ENCODE measurements at places on chromosomes 6 and 20.
A peak's percentile ranks its signal among the peaks of the same experiment; 100 is the strongest.

- DNase-seq, result no peak
These were observed 71.9 kb downstream of the KIF16B start for GRCh38 chr20:16501301-16501700.

DNA sequence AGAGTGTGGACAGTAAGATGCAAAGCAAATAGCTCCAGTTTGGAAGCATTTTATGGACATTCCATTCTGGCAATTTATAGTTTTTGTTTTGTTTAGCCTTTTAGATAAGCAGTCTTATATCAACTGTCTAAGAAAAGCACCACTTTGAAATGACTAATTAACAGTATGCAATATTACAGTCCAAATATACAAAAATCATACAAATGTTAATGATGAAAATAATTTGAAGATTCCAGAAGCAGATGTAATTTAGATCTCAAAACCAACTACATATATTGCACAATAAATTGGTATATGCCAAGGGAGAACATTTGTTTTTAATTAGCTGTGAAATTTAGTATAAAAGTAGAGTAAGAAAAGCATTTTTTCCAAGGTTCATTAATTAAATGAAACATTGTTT, 158.8 kb downstream of the KIF6 start:
- DNase-seq, result no peak

- DNase-seq, result no peak
These were observed 10.3 kb downstream of the CLDN20 start for GRCh38 chr6:155274106-155274505.

DNA sequence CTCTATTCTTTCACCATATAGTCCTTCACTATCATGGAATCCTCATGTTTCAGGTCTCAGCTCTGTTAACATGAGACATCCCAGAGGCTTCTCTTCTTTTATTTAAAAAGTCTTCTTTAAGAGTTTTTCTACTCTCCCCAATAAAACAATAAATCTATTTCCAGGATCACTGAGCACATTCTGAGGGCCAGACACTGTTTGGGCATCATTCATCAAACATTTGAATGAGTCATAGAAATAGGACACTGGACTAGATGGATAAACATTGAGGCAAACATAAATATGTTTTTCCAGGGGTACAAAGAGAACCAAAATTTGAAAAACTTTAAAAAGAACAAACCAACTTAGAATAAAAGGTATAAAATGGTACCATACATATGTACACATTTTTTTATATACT, 554.4 kb downstream of the KIF16B start:
- DNase-seq, result no peak

- DNase-seq, result peak; percentile 79
These were observed 1.9 kb downstream of the PPP1R18 start for GRCh38 chr6:30684386-30685156.

DNA sequence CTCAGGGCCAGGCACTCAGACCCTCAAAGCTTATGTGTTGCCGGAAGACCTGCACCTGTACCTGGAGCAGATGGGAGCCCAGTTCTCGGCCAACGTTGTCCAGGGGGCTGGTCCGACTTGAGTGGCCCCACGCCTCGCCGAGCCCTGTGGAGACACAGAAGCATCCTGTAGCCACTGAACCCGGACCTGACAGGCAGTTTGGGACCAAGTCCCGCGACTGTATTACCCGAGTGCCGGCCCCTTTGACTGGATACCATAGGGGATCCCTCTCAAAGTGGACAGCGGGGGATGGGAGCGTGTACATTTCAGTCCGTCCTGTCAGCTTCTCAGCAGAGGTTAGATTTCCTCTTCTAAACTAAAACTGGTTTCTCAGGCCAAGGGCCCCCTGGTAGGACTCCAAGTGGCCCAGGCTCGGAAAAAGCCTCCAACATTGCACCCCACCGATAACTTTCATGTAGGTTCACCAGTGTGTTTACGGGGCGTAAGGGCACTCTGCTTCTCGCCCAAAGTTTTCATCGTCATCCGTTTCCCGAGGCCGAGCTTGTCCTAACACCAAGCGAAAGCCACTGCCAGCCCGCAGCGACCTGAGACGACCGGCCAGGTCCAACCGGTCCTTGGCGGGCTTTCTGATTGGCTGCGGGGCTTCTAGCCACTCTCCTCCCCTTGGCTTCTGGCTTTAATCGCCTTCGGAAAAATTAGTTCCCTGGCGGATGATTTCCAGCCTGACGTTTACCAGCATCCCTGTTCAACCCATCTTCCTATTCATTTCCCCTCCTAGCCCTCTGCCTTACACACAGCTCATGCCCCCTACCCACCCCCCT, 10.8 kb downstream of the SIM1 start:
- no peak for DNase-seq

GRCh38 chr6:73637404-73637803, 16.4 kb downstream of the SLC17A5 start:
- DNase-seq, result no peak

- no peak for DNase-seq
These were observed 39.6 kb downstream of the ILRUN start for GRCh38 chr6:34657037-34657306.

GRCh38 chr20:45404438-45404837, 3.7 kb upstream of the DBNDD2 start:
- no peak for DNase-seq

DNA sequence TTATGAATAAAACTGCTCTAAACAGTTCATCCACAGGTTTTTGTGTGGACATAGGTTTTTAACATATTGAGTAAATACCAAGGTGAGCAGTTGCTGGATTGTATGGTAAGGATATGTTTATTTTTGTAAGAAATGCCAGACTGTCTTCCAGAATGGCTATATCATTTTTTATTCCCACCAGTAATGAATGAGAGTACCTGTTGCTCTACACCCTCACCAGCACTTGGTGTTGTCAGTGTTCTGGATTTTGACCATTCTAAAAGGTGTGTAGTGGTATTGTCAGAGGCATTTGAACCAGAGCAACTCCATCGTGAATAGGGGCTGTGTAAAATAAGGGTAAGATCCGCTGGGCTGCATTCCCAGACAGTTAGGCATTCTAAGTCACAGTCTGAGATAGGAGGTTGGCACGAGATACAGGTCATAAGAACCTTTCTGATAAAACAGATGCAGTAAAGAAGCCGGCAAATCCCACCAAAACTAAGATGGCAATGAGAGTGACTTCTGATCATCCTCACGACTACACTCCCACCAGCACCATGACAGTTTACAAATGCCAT, 12.9 kb upstream of the NT5E start:
- no peak for DNase-seq

- DNase-seq, result no peak
These were observed 45.2 kb downstream of the HDGFL1 start for GRCh38 chr6:22614547-22614946.

DNA sequence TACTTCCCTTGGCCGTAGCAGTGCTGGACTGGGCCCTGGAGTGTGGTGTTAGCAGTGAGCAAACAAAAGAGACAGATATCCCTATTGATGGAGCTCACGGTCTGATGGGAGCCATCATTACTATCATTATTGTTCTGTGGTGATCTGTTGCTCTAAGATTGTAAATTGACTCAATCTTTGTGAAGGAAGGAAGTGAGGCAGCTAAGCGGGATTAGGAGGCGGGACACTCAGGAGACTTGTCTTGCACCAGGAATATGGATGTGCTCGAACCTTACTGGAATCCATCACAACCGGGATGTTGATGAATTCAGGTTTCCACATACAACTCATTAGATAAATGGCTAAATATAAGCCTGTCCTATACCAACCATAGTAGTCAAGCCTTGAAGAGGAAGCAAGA, 25.5 kb upstream of the FAM50B start:
- no peak for DNase-seq

- peak; percentile 7 for DNase-seq
These were observed 27.9 kb upstream of the TMEM217 start for GRCh38 chr6:37285861-37286311.

DNA sequence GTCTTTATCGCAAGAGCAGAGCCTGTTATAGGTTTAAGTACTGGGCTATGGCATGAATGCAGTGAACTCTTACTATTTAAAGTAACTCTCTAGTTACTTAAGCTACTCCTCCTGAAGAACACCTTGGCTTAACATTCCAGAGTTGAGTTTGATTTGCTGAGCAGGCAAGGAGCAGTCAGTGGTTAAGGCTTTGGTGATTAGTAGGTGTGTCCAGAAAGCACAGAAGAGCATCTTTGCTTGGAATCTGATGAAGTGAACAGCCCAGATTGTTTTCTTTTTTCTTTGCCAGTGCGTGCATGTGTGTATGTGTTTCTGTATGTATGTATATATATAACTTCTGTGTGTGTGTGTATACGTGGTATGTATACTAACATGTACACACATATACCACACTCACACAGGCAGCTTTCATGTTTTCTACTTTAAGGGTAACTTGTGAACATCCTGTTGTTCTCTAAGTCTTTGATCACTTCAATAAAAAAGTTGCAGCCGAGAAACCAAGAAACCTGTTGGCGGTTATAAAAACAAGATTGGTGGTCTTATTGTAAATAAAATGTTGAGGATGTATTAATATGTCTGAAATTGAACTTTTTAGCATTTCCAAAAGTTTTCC, 56.2 kb upstream of the TULP4 start:
- no peak for DNase-seq

DNA sequence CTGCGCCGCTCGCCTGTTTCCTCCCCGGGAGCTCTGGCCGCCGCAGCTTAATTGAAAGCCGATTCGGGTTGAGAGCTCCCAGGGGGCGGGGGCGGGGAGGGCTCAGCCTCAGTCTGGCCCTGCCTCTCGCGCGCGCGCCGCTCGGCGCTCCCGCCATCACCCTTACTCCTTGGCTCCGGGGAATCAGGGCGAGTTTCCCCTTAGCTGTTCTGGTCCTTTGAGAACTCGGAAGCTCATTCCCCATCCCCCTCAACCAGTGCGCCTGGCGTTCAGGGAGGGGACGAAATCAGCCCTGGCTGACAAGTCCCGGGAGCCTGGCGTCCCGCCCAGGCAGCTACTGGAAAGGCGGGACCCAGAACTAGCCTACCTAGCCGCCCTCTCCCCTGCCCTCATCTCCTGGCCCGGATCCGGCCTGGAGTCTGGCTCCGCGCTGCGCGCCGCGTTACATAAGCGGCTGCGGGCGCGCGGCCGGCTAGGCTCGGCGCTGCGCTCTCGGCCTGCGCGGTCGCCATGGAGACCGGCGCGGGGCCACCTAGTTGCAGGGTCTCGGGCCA, 2.8 kb downstream of the SLC12A5 start:
- DNase-seq, result no peak

DNA sequence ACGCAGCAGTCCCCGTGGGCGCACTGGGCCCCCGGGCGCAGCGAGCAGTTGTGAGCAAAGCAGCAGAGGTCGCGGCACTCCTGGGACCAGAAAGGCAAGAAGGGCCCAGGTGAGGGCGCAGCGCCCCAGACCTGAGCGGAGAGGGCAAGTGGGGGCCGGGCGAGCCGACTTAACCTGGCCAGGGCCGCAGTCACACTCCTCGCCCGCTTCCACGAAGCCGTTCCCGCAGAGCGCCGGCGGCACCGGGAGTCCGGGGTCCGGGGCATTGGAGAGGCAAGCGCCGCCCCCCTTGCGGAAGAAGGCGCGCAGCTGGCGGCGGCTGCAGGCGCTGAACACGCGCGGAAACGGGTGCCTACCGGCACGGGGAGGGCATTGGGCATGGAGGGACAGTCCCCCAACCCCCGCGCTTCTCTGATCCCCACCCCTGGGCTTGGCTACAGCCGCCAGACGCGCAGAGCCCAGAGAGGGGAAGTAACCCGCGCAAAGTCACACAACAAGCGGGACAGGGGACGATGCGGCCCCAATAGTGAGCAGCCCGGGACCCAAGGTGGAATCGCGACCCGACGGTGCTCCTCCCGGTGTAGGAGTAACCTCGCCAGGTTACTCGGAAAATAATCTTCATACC, 9.2 kb downstream of the ADAM33 start:
- no peak for DNase-seq

- DNase-seq, result no peak
These were observed 56.0 kb downstream of the BCAS1 start for GRCh38 chr20:54014293-54014926.

DNA sequence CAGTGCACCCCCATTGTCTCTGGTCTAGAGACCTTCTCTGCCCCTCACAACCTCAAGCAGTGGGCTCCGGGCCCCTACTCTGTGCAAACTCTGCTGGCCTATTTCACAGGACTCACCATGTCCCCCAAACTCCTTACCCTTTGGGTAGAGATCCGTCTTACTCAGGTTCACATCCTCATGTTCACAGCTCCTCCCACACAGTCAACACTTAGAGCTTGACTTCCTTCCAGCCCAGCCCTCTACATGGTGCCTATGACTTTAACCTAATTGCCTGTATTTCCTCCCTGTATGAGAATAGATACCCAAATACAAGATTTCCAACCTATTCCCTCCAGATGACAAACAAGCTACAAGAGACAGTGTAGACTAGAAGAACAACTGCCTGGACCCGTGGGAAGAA, 528.6 kb upstream of the JARID2 start:
- DNase-seq, result no peak

DNA sequence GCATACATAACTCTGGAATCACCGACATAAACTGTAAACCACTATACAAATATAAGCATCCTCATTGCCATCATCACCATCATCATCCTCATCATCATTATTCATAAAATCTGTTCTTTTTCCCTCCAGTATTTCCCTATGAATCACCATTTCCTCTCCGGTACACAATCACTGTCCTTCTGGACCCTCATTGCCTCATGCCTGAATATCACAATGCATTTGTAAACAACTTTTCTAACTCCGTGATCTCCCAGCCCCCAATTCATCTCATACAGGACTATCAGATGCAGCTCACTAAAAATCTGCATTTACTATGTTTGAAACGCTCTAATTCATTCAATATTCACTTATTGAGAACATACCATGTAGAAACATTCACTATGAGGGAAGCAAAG, 339.7 kb downstream of the TBC1D32 start:
- no peak for DNase-seq

DNA sequence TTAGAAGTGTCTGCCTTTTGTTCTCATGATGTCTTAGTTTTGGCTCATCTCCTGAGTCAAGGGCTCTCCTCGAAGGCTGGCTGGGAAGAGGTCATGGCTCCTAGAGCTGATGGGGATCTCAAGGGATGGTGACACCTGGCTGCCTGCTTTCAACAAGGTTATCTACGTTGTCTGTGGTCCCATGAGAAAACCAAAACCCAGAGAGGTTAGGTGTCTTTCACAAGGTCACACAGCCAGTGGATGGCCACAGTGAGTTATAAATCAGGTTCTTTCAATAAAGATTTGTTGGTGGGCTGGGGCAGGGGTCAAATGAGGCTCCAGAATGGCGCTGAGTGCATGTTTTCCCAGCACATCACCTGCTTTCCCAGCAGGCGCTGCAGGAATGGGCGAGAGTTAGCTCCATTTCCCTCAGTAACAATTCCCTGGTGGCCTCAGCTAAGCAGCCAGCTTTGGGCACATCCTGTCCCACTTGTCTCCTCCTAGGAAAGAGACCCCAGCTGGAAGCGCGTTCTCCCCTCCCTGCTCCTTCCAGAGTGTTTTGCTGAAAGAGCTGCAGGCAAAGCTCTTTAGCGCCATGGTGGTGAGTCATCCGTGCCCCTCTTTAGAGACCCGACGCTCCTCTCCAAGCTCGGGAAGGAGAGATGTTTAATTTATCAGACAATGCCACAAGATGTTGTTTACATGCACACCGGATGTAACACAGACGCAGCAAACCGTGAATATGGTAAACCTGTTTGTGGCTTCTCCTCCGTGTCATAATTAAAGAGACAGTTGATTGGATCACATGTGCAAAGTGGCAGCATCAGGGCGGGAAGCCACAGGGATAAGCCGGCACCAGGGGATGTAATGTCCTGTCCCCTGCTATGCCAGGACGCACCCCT, 109.7 kb downstream of the LRFN2 start:
- no peak for DNase-seq
